ENCODE measurements at places on chromosomes 11 and 22.

DNA sequence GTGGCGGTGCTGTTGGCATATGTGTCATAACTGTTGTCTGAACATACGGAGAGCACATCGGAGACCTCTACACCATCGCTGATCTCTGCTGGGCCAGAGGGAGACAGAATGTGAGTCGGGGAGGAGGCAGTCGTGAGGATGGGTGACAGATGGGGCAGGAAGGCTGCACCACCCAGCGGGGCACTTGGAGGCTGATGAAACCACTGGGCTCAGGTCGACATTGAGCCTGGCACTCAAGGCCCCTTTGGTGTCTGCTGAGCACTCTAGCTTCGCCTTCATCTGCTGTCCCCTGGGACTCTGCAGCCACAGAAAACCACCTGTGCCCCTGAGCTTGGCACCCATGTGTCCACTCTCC lies 2.5 kb upstream of the KLHL35 start:
- no peak for DNase-seq

DNA sequence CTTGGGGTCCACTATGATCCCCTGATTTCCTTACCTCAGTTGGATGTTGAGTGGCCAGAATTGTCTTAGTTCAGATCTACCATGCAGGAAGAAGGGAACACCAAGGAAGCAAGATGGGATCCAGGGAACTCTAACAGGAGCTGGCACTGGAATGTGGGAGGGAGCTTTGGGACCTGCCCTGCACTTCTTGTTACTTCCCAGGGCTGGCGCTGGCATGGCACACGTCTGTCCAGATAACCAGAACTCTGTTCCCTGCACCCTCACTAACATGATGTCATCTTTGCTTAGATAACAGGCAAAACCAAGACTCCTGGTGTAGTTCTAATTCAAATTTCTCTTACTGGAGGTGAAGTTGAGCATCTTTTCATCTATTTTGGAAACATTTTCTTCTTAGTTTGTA lies 550.0 kb downstream of the MN1 start:
- peak; percentile 35 for DNase-seq

DNA sequence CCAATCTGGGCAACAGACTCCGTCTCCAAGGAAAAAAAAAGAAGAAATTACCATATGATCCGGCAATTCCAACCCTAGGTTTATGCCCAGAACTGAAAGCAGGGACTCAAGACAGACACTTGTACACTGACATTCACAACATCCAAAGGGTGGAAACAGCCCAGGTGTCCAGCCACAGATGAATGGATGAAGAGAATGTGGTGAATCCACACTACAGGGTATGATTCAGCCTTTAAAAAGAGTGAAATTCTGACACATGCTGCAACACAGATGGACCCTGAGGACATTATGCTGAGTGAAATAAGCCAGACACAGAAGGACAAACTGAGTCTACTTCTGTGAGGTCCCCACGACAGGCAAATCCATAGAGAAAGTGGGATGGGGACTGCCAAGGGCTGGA lies 43.9 kb downstream of the SGSM3 start:
- DNase-seq = peak; percentile 34

GRCh38 chr11:72750556-72751115 lies 1.6 kb downstream of the ARAP1 start:
- no peak for DNase-seq

DNA sequence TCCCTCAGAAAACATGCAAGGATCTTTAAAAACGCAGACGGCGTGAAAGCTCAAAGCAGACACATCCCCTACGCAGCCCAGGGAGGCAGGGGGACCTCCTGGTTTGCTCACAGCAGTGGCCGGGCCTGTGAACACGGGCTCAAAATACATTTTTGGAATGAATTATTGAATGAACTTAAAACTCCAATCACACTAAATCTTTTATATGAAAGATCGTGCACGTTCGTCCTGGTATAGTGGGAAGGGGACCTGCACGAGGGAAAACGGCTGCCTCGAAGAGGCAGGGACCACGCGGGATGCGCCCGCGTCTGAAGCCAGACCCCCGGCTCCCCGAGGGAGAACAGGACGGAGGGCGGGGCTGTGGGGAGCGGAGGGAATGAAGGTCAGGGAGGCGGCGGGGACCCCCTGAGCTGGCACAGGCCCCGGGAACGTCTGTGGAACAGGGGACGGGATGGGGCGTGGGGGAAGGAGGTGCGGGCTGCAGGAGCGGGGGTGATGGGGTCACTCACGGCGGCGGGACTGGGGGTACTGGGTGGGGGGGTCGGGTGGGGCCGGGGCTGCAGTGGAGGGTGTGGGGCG lies 1.3 kb upstream of the PANX2 start:
- DNase-seq = no peak

DNA sequence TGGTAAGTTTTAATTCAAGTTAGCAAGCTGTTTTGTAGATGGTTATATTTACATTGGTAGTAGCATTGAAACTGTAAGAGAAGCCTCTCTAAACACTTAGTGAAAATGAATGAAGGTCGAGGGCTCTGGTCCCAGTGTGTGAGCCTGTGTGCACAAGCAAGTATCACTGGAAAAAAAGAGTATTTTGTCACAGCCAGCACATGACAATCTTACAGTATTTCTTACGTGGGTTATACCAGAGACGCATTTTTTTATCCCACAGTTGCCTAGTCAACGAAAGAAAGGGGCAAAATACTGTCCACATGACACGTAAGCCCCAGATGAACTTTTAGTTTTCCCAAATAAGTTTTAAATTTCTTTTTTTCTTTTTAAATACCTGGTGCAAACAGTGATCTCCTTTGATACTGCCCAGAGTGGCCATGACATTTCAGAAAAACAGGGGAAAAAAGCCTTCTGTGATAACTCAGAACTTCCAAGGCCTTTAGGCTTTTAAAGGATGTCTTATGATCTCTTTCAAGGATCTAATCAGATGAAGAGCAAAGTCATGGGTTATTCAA lies 23.5 kb downstream of the RAB38 start:
- no peak for DNase-seq

GRCh38 chr22:17876306-17876831 lies 102.1 kb upstream of the BID start:
- peak; percentile 8 for DNase-seq

- peak; percentile 58 for DNase-seq
These were observed 50.7 kb upstream of the LIN7C start for GRCh38 chr11:27557226-27557625.

GRCh38 chr11:27406498-27407354 lies 43.7 kb upstream of the CCDC34 start:
- DNase-seq = peak; percentile 34

DNA sequence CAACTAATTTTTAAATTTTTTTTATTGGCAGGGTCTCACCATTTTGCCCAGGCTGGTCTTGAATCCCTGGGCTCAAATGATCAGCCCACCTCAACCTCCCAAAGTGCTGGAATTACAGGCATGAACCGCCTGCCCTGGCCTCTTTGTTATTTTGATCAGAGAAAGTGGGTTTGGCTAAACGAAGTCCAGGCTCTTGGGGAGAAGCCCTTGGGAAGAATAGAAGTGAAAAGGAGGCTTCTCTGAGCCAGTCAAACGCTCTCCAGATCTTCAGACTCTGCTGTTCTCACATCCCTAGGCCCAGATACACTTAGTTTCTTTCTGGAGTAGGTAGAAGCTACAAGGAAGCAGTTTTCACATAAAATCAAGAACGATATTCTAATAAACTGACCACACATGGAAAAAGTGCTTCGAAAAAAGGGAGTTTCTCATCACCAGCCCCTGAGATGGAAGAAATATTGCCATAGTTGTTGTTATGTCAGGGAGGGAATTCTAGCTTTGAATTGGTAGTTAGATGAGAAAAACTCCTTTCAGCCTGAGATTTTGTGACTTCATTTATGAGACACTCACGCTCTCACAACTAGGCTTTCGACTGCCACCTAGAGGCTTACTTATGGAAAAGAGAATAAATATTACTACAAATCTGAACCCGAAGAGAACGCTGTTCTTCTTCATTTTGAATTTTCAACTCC lies 41.7 kb upstream of the AQP11 start:
- DNase-seq = peak; percentile 71

- no peak for DNase-seq
These were observed 233.9 kb downstream of the TENM4 start for GRCh38 chr11:79206951-79207350.

- no peak for DNase-seq
These were observed 440.5 kb downstream of the MIAT start for GRCh38 chr22:27097933-27098332.

DNA sequence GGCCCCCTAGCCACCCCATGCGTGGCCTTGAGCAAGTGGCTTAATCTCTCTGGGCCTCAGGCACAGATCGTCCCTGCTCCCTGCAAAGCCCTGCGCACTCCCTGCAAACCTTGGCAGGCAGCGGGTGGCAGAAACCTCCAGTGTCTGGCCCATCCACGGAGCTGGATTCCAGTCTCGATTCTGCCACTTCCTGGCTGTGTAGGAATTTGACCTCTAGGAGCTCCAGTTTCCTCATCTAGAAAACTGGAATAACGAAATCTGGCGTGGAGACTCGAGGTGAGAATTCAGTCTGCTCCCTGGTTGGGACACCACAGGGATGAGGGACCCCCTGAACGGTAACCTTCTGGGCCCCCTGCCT lies 186.9 kb downstream of the MN1 start:
- DNase-seq = no peak

- DNase-seq = no peak
These were observed 9.9 kb upstream of the RASD2 start for GRCh38 chr22:35530700-35531099.

DNA sequence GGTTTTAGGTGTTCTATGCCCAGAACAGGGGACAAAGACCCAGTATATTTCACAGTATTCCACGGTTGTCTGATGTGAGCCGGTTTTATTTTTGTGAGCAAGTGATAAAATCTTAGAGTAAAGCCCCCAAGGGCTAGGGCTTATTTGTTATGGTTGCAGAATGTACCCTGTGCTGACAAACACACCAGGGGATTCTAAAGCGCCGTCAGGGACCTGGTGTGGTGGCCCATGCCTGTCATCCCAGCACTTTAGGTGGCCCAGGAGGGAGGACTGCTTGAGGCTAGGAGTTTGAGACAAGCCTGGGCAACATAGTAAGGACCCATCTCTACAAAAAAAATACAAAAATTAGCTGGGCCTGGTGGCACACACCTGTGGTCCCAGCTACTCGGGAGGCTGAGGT lies 22.8 kb downstream of the MRPL21 start:
- DNase-seq = no peak

GRCh38 chr11:60766547-60766946 lies 9.9 kb downstream of the MS4A15 start:
- no peak for DNase-seq

- DNase-seq = no peak
These were observed 1044.0 kb downstream of the DLG2 start for GRCh38 chr11:84583106-84583505.

- peak; percentile 95 for DNase-seq
These were observed 37.6 kb upstream of the SLC5A1 start for GRCh38 chr22:32005453-32005852.

DNA sequence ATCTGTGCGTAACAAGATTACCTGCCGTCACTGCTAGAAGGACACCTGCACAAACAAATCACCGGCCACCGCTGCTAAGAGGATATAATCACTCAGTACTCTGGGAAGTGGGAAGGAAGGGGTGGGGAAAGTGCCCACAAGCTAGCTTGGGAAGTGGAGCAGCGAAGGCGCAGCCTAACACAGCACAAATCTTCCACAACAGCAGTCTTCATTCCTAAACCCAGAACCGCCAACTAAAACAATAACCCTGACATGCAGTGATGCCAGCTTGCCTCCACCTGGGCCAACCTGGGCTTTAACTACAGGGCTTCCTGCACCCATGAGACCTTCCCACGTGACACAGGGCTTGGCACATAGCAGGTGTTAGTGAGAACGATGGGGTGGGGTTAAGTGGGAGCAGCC lies 5.1 kb downstream of the DGCR2 start:
- DNase-seq = no peak

GRCh38 chr11:86591631-86592030 lies 80.8 kb downstream of the ME3 start:
- no peak for DNase-seq

- DNase-seq = no peak
These were observed 89.0 kb downstream of the SLC1A2 start for GRCh38 chr11:35330156-35330889.

DNA sequence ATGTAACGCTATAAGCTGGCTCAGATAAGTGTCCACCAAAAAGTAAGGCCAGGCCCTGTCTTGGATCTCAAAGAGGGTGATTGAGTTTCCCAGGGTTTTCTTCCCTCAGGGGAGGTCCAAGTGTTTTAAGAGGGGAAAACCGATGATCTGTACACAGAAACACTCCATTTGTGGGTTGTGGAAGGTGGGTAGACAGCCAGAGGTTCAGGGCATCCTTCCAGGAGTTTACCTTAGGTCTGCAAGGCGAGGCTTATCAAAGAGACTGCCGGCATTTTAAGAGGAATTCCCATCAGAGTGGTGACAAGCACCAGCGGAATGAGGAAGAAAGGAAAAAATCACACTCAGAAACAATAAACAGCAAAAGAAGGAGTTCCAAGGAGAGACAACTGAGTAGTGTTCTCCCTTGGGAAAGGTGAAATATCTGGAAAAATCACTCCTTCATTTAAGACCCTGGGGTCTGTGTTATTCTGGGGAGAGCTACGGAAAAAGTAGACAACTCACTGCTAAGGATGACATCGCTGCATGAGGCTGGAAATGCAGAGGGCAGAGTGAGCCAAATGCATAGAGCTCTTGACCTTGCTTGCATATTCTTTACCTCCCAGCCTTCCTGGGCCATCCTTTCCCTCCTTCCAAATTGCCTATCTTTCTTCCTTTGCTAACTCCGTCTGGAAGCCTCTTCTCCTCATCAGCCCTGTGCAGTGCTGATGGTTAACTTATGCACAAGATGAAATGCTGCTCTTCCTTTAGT lies 22.1 kb upstream of the MMP7 start:
- DNase-seq = peak; percentile 81

GRCh38 chr11:133895061-133895479 lies 49.8 kb upstream of the SPATA19 start:
- no peak for DNase-seq

DNA sequence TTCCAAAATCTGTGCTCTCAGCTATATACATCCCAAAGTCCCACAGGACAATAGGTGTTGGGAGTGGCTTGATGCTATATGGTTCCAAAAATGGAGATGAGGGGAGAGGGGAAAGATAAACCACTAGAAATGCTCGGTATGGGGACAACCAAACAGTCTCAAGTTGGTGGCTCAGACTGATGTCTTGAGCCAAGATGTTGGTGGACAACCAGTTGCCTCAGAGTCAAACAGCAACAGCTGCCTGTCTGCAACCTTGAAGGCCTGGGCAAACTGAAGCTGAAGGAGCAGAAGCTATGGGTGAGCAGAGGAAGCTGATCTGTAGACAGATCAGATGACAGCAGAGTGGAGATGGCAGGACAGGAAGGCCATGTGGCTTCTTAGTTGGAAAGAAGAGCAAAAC lies 4.0 kb downstream of the RRP8 start:
- DNase-seq = no peak

- peak; percentile 7 for DNase-seq
These were observed 18.4 kb upstream of the CABP7 start for GRCh38 chr22:29701155-29701999.

GRCh38 chr11:11788063-11788710 lies 53.6 kb upstream of the USP47 start:
- no peak for DNase-seq

- DNase-seq = peak; percentile 62
These were observed 22.2 kb downstream of the TSKU start for GRCh38 chr11:76805206-76805913.

- DNase-seq = no peak
These were observed 745.8 kb upstream of the ANO5 start for GRCh38 chr11:21446939-21447590.

- peak; percentile 25 for DNase-seq
These were observed 27.1 kb downstream of the AGBL2 start for GRCh38 chr11:47688111-47688510.

- DNase-seq = no peak
These were observed 3.9 kb upstream of the GNAZ start for GRCh38 chr22:23066200-23067022.

GRCh38 chr11:124928942-124929665 lies 6.7 kb downstream of the HEPACAM start:
- DNase-seq = no peak

All from amniotic epithelial cell (primary cell).